ENCODE measurements at places on chromosomes 3 and 15.

GRCh38 chr15:33746203-33746602 lies 222.1 kb upstream of the CHRM5 start:
- DNase-seq, result no peak

- no peak for DNase-seq
Observed at GRCh38 chr3:44954304-44954703, 21.7 kb downstream of the ZDHHC3 start.

DNA sequence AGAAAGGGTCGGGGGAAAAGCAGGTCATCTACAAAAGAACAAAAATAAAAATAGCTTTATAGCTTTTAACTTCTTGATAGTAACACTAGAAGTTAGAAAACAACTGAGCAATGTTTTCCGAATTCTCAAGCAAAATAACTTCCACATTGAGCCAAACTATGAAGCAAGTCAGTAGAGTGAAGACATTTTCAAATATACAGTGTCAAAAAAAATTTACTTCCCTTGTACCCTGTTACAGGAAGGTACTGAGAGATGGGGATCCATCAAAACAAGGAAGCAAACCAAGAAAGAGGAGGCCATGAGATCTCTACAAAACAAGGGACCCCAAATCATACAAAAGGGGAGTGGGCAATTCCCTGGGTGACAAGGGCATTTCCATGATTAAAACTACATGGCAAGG lies 26.6 kb upstream of the STIMATE start:
- no peak for DNase-seq

DNA sequence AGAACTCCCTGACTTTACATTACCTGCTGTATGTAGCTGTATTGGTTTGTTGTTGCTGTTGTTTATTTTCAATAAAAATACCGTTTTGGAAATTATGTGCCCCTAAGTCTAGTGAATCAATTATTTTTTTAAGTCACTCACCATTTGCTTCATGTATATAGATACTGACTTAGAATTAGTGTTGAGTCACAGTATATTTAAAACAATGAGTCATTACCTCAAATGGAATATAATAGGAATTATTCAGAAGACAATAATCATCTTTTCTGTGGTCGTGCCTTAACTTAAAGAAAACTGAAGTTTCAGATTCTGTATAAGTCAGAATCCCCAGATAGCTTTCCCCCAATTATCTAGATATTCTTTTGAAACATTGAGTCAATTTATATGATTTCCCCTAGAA lies 21.0 kb upstream of the ALDH1A2 start:
- DNase-seq, result no peak

DNA sequence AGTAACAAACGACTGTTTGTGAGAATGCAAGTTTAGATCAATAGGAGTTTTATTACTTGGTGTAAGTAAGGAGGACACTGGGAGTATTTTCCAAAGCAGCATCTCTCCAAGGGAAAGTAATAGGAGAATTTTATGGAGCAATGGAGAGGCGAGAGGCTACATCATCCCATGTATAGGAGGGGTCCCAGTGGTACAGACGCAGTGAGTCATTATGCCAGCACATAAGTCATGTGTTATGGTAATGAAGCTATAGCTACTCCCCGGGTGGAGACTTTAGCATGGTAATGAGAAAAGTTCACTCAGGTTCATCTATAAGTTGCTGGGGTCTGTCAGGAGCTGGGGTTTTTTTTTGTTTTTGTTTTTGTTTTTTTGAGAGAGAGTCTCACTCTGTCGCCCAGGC lies 29.5 kb upstream of the ZNF445 start:
- no peak for DNase-seq

DNA sequence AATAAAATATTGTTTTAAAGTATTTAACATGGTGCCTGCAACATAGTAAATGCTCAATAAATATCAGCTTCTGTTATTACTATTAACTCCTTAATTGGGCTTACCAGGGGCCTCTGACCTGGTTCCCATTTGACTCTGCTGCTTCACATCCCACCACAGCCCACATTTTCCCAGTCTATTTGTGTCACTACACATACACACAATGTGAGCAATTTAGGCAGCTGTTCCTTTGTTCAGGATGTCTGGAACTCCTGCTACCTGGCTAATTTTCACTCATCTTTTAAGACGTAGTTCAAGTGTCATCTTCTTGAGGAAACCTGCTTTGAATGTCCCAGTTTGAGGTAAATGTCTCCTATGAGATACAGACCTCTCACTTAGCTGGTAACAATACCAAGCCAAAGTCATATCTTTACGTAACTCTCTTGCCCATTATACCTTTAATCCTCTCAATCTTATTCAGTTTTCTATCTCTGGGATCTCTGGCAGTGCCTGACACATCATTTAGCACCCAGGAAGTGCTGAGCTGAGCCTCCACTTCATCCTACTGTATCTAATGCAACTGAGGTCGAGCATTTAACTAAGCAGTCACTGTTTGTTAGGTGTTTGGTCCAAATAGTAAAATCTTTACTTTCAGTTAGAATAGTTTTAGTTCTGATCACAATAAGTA lies 4.4 kb downstream of the TGFBR2 start:
- no peak for DNase-seq

DNA sequence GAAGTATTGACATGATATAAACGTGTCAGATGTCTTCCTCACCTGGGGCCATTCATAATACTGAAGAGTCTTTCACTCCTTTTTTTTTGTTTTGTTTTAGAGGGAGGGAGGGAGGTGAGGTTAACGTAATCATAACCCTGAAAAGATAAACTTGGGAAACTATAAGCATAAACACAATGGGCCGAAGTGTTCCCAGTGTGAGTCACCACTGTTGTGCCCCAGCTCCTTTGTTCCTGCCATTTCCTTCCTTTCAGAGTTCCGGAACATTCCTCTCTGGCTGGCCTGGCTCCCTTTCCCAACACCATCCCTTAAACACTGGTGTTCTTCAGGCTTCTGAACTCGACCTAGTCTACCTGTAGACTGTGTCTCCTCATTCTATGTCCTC lies 18.6 kb downstream of the PLD1 start:
- peak; percentile 26 for DNase-seq

DNA sequence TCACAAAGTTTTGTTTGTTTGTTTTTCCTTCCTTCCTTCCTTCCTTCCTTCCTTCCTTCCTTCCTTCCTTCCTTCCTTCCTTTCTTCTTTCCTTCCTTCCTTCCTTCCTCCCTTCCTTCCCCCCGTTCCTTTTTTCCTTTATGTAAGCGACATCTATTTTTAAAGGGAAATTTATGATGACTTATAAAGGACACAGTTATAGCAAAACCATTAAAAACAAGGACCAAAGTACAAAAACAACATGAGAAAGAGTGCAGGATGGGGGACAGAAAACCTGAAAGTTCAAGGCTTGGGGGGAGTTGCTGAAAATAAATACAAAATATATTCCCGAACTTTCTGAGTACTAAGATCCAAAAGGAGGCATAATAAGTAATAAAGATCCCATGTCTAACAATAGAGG lies 1.8 kb downstream of the ADGRG7 start:
- DNase-seq, result no peak

DNA sequence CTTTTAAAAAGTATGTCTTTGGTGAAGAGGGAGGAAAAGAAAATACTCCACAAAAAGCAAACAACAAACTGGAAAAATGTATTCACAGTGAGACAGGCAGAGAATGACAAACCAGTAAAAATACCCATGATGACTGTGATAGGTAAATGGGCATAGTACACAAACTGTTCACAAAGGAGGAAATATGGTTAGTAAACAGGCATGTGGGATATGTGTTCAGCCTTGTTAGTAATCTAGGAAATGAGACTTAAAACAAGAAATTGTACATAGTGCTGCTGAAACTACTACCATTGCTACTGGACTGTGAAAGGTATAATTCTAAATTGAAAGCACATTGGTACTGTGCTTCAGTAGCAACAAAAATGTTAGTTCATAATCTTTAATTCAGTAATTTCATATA lies 50.1 kb downstream of the UBE2E2 start:
- DNase-seq, result no peak

DNA sequence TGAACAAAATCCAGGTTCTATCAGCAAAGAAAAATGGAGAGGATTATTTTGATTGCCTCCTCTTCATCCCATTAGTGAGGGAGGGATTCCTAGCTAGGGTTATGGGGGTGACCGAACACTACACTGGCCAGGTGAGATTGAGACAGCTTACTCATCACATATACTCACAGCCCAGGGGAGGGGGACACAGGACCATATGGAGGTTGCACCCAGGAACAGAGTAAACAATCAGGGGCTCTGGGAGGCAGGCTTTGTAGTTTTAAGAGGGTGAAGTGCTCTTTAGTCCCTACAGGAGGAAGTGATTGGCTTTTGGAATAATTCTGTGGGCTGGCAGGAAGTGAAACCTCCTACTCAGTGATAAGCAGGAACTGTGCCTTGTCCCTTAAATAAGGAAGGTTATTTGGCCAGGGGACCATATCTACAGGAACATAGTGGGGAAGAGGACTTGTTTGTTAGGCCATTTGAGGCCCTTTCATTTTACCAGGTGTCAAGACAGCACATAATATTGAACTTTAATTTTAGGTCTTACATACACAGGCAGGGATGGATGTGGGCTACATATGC lies 17.5 kb upstream of the KCTD6 start:
- no peak for DNase-seq

DNA sequence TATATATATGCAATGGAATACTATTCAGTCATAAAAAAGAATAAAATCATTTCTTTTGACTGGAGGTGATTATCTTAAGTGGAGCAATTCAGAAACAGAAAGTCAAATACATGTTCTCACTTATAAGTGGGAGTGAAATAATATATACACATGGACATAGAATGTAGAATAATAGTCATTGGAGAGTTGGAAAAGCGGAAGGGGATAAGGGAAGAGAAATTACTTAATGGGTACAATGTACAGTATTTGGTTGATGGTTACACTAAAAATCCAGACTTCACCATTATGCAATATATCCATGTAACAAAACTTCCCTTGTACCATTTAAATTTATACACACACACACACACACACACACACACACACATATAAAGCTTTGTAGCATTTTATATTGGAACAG lies 84.3 kb downstream of the RAP2B start:
- no peak for DNase-seq

- no peak for DNase-seq
Observed at GRCh38 chr3:192487033-192487432, 240.3 kb downstream of the FGF12 start.

- DNase-seq, result no peak
Observed at GRCh38 chr3:169213956-169214355, 449.6 kb downstream of the MECOM start.

DNA sequence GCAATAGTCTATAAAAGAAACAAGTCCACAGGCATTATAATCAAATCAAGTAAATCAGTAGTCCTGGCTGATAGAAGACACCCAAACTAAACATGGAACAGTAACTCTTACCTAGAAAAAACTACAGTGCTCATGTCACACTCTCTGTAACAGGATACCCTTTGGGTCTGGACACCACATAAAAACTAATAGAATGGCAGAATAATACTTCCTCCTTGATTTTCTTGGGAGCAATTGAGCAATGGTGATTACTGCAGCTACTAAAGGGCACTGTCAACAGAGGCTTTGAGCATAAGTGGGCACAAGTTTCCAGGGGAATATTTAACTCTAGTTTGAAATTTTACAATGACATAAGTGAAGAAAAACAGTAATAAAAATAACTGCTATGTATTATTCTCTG lies 59.5 kb downstream of the GLB1 start:
- no peak for DNase-seq

GRCh38 chr15:89857673-89858072 lies 36.1 kb downstream of the AP3S2 start:
- no peak for DNase-seq

GRCh38 chr3:132279030-132279429 lies 38.2 kb upstream of the ACP3 start:
- DNase-seq, result no peak

DNA sequence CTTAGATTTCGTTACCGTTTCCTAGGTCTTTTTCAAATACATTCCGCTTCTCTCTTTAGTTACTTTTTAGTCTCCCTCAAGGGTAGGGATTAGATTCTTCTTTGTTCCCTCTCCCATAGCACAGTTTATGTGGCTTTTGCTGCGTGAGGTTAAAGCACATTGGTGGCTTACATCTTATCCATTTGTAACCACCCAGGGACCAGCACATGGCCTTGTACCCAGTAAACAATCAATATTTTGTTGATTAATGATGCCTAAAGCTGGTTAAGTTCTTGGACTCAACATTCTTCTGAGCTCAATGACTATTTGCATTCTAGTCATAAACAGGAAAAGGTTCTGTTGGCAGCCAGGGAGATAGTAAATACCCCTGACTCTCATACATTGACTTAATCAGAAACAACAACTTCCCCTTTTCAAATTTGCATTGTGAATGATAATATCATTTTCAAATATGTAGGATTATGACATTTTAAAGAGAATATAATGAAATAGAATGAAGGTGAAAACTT lies 60.2 kb downstream of the CACNA1D start:
- DNase-seq, result no peak

Data from MG63 (cell line).